Stimulated activated CD8-positive, alpha-beta memory T cell treated with anti-CD3 and anti-CD28 coated beads, Interleukin-4, amount 100 ng/mL, for 1 hour (primary cell): ENCODE measurements at places on chromosomes 6 and 20.

DNA sequence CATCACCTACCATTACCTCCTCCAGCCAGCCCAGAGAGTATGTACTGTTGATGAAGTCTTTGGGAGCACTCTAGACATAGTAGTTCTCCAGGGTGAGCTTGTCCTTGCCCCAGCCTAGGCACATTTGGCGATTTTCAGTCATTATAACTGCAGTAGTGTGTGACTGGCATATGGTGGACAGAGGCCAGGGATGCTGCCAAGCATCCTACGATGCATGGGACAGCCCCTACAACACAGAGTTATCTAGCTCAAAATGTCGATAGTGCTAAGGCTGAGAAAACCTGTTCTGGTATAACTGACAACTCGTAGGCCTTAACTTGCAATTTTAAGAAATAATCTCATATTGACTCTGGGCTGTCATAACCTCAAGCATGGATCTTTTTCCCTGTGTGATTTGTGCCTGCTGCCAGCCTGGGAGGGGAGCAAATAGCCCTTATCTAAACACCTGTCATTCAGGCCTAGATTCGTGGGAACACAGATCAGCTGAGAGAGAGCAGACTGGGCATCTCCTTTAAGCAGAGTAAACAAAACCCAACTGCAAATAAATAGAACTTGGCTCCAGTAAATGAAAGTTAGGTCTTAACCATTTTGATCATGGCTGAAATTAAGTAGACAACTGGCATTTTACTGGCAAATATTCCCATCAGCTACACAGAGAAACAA lies 102.6 kb downstream of the SPTLC3 start:
- no peak for DNase-seq

DNA sequence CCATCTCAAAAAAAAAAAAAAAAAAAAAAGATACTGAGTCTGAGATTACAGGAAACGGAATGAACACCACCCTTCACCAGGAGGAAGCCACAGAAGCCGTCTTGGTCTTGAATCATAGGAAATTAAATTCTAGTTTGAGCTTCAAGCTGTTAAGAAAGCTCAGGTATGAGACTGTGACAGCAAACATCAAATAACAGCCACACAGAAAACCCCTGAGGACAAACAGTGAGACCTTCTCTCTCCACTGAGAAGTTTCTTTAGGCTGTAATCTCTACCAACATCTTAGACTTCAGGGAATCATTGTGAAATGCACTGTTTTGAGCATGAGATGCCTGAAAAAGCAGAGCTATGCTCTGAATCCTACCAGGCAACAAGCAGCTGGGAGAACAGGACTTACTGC lies 30.8 kb downstream of the PDE10A start:
- no peak for DNase-seq

DNA sequence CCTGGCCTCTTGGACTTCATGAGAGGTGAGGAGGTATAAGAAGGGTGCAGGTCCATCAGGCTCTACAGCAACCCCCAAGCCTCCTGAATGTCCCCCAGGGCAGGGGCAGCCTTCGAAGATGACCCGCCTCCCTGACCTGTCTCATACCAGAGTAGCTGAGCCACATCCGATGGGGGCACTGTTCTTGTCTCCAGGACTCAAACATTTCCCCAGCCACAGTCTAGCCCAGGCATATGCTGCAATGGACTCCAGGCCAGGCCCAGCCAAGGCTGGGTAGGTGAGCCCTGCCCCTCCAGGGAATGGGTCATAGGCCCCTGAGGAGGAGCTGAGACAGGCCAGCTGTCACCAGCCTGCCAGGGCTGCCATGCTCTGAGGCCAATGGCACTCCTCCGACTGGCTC lies 65.3 kb downstream of the BANF2 start:
- no peak for DNase-seq

- no peak for DNase-seq
Measured at GRCh38 chr6:167336844-167337630, 12.2 kb downstream of the TTLL2 start.

GRCh38 chr6:13425943-13426931 lies 61.2 kb downstream of the GFOD1 start:
- DNase-seq = no peak

DNA sequence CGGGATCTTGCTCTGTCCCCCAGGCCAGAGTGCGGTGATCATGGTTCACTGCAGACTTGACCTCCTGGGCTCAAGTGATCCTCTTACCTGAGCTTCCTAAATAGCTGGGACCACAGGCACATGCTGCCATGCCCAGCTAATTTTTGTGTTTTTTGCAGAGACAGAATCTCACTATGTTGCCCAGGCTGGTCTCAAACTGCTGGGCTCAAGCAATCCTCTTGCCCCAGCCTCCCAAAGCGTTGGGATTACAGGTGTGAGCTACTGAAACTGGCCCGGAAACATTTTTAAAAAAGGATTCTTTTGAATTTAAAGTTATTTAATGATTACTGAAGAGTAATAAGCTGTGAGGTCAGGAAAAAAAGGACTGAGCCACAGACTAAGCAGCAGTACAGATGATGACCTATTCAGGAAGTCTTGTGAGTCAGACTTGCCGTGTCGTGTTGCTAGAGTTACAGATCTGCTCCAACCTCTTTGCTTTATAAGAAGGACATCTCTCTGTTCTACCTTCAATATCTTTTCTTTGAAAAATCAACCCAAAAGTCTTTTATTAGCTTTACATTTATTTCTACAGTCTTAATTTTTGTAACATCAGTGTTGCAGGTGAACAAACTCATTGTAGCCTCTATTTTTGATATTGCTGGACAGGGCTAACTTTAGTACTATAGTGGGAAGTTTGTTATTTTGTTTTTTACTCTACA lies 108.7 kb downstream of the NCOA3 start:
- DNase-seq = peak; percentile 65

DNA sequence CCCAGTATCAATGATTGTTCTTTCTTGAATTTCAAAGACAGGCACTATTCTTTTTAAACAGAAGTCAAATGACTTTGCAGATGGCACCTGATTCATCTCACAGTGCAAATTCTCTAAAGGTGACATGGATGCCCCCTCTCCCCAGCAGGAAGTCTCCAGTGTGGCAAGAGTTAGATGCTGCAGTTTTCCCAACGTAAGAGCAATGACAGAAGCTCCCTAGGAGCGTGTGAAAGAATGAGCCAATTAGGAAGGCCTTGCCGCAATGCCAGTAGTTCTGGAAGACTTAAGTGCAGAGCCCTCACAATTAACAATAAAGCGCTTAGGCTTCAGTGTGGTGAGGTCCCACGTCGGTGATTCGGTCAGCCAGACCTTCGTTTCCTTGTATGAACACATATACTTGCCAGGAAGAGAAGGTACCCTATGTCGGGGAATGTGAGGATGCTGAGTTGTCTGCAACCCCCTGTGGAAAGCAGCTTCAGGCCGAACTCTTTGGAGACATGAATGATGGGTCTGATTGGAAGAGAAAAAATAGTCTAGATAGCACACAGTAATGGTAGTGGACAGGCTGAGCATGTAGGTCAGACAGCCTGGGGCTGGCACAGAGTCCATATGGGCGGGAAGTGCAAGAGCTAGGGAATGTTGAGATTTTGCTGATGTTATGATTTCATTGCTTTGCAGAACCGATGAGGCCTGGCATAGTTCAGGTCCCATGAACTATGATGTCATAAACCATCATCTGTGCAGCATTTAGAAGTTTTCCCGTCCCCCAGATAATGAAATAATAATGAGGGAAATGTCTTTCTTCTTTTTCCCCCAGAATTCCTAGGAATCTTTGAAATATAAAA lies 132.6 kb downstream of the PHACTR1 start:
- DNase-seq = no peak

- DNase-seq = no peak
Measured at GRCh38 chr20:36399147-36399968, 93.2 kb downstream of the DLGAP4 start.

GRCh38 chr6:53692172-53692571 lies 26.6 kb upstream of the KLHL31 start:
- no peak for DNase-seq
